ACHN (cell line): ENCODE measurements at places on chromosomes 4 and X.

DNA sequence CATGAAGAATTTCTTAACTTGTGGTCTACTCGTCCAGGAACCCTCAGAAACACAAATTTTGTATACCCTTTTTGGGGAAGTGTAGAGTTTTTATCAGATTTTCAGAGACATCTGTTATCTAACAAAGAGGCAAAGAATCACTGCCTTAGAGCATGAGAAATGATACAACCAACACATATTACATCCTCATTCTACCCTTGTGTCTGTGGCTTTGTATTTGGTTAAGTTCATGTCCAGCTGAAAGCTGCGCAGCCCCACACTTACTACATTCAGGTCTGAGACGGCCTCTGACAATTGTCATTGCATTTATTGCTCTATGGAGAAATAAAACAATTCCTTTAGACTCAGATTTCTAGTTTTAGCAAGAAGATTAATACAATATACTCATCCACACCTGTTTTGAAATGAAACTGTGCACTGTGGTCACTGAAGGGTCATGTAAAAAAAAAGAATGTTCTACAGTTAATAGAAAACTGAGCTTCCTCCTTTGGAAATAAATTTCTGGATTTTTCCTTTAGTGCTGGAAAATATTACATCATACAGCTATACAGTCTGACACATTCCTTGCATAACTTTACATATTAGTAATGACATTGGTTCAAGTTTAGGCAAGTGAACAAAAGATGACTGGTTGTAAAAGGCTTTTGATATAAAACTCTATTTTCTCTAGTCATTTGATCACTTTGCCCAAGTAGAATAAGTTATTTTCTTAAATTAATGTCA lies 39.8 kb downstream of the GLRB start:
- DNase-seq: peak; percentile 89

DNA sequence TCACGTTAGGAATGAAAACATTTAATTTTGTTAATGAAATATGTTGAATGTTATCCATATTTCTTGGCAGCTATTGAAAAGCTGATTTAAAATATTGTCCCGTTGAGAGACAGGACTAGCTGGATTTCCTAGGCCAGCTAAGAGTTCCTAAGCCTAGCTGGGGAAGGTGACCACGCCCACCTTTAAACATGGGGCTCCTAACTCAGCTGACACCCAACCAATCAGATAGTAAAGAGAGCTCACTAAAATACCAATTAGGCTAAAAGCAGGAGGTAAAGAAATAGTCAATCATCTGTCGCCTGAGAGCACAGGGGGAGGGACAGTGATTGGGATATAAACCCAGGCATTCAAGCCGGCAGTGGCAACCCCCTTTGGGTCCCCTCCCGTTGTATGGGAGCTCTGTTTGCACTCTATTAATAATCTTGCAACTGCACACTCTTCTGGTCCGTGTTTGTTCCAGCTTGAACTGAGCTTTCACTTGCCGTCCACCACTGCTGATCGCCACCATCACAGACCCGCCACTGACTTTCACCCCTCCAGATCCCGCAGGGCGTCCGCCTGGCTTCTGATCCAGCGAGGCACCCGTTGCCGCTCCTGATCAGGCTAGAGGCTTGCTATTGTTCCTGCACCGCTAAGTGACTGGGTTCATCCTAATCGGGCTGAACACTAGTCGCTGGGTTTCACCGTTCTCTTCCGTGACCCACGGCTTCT lies 308.9 kb downstream of the GLUD2 start:
- no peak for DNase-seq

GRCh38 chr4:123976819-123977218 lies 580.2 kb downstream of the SPRY1 start:
- no peak for DNase-seq

- no peak for DNase-seq
These were observed 53.3 kb downstream of the MEPE start for GRCh38 chr4:87886083-87886482.

GRCh38 chrX:27399146-27399456 lies 64.0 kb downstream of the PPP4R3C start:
- DNase-seq: no peak

DNA sequence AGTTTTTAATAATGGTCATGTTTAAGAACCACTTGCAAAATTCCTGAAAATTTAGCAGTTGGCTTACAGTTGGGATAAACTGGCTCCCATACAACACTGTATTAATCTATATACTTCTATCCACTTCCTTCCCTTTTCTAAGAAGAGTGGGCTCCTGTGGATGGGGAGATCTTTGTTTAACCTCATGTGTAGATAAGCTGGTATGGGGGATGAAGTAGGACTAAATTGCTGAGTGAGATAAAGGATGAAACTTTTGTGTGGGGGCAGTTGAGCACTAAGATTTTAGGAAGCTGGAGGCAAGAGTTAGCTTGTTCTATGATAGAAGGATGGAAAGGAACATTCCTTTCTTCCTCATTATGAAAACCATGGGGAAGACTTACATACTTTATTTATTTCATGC lies 54.6 kb upstream of the ATP8A1 start:
- no peak for DNase-seq

- peak; percentile 19 for DNase-seq
These were observed 49.8 kb downstream of the SCLT1 start for GRCh38 chr4:129043523-129043922.

DNA sequence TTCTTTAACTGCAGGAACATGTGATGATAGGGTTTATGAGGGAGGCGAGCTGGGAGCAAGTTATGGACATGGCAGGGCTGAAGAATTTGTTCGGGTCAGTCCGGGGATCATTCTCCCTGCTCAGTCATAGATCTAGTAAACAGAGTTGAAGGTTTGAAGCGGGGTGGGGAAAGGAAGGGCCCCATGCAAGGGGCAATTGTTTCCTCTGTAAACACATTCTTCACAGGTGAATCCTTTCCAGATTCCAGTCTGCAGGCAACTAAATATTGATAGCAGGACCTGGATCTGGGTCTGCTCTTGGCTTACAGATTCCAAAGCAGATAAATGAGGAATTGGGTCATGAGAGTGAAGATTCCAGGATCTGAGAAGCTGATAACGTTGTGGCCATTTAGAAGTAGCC lies 44.3 kb upstream of the ARHGAP24 start:
- DNase-seq: no peak

DNA sequence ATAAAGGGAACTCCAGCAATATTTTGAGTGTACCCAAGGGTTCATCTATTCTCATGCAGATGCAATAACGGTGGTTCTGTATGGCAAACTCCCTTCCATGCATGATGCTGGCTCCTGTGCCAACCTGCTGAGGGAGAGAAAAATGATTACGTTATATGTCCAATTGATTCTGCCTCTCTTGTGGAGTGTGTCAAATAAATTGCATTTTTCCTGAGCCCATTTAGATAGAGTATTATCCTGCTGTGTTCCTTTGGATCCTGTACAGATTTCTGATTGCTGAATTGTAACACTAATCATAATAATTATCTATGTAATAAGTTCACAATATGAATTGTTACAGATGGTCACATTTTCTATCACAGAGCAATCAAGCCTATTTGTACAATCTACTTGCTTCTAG lies 821.7 kb downstream of the C4orf33 start:
- no peak for DNase-seq

DNA sequence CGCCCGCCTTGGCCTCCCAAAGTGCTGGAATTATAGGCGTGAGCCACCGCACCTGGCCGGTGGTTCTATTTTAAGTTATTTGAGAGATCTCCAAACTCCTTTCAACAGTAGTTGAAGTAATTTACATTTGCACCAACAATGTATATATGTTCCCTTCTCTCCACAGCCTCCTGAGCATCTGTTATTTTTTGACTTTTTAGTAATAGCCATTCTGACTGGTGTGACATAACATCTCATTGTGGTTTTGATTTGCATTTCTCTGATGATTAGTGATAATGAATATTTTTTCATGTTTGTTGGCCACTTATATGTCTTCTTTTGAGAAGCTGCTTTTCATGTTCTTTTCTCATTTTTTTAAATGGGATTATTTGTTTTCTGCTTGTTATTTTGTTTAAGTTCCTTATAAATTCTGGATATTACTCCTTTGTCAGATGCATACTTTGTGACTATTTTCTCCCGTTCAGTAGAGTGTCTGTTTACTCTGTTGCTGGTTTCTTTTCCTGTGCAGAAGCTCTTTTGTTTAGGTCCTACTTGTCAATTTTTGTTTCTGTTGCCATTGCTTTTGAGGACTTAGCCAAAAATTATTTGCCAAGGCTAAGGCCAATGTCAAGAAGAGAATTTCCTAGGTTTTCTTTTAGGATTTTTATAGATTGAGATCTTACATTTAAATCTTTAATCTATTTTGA lies 213.2 kb downstream of the ARHGAP24 start:
- no peak for DNase-seq

- DNase-seq: no peak
These were observed 123.6 kb downstream of the PCDH18 start for GRCh38 chr4:137408527-137409177.

DNA sequence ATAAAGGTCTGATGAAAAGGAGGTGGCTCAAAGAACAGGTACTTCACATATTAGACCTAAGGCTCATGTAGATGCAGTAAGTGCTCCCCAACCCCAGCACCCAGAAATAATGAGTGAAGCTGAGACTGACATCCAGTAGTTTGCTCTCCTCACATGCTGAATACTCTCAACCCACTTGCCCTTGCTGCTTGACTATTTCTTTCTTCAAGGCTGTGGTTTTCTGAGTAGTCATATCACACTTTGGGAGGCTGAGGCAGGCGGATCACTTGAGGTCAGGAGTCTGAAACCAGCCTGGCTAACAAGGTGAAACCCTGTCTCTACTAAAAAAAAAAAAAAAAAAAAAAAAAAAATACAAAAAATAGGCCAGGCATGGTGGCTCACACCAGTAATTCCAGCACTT lies 51.5 kb upstream of the PRPS1 start:
- DNase-seq: no peak

- no peak for DNase-seq
These were observed 245.3 kb upstream of the HDX start for GRCh38 chrX:84747516-84747915.

DNA sequence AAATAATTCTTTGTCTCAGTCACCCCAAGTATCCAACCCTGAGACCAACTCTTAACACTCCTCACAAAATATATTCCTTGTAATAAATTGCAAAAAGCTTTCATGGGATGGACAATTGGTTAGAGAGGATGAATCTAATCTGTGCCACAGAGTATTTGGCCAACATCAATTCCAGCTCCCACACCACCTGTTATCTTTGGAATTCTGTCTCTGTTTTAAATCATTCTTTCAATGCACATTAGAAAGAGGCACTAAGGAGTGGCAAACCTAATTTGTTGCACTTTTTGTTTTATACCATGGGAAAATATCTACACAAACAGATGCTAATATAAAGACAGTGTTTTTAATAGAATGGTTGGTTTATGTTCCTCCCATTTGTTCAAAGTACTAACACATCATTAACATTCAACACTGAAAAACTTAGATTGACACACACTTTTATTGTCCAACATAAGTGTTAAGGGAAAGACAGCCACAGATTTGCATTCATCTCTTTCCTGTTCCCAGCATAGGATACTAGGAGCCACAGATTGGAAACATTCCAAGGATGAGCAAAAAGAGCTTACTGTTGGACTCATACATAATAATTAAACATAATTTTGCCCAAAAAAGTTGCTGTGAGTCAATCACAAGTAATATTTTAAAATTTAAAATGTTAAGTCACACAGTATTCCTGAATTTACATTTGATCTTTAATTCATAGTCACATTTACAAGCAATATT lies 116.4 kb downstream of the PPA2 start:
- no peak for DNase-seq

DNA sequence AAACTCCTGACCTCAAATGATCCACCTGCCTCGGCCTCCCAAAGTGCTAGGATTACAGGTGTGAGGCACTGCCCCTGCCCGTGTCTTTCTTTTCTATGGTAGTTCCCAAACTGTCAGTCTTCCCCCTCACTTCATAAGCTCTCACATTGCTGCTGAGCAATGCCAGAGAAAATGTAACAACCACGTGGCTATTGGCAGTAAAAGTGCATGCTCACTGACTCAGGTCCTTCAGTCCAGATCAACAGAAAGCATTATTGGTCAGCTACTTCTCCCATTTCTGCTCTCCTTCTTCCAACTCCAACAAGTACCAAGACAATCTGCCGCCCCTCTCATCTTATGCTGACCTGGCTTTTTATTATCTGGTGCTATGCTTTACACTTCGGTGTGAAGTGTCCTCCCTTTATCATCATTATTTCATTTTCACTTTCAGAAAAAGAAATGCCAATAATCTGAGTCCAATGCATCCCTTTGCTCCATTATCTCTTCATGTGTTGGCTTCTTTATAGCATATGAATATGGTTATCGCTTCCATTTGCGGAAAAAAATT lies 133.8 kb upstream of the UGT8 start:
- DNase-seq: no peak

GRCh38 chrX:3631196-3631595 lies 82.3 kb downstream of the PRKX start:
- DNase-seq: no peak

DNA sequence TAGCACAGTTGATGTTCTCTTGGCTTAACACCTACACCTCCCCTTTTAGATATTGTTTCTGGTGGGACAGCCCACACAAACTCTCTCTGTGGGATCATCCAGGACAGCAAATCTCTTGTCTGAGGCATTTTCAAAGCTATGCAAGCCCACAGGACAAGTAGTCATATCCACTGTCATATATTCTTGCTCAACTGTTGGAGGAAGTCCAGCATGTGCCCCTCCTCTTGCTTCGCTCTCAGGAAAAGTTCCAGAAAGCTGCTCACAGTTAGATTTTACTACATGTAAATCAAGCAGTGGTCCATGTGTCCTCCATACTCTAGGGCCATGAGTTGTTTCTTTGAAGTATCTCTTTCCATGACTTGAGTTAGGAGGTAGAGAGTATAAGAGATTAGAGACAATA lies 260.7 kb downstream of the INPP4B start:
- no peak for DNase-seq

GRCh38 chr4:94304365-94304971 lies 38.2 kb downstream of the HPGDS start:
- DNase-seq: peak; percentile 30

DNA sequence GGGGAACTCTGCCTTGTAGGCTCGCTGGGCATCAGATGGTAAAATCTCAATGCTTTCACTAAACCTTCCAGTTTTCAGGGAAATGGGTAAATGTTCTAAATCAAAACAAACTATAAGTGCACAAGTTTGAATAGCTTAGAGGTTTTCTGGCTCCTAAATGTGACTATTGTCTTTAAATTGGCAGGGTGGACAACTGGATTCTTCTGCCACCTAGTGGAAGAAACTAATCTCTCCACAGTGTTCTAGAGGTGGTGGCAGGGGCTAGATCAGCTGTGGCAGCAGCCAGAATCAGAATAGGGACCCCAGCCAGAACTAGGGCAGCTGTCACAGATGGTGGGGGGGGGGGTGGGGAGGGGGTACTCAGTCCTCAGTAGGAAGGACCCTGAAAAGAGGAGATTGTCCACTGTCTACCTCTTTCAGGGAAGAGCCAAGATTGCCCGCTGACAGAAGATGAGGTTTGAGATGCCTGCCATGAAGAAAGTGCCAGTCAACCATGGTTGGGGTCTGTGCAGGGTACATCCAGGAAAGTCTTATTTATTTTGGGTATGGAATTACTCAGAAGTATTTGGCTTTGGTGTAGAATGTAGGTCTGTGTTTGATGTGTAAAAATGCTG lies 201.4 kb downstream of the CCNG2 start:
- peak; percentile 35 for DNase-seq
